ENCODE measurements at places on chromosomes 16 and 17.

GRCh38 chr17:8631554-8631877, 991 bp upstream of the MYH10 start:
- no peak for DNase-seq

GRCh38 chr17:76534831-76535732, 2.4 kb downstream of the CYGB start:
- no peak for DNase-seq

DNA sequence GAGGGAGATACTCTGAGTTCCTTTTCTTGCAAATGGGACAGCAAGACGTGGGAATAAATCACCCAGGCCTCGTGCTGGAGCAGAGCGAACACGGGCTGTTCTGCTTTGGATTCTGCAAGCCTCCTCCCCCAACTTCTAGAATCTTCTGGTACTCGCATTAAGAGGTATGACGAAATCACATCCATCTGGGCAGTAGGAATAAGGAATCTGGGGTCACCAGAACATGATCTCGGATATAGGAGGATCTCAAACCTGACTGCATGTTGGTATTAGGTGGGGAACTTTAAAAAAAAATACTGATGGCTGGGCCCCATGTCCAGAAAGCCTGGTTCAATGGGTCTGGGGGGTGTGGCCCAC, 49.8 kb upstream of the USP7 start:
- DNase-seq = no peak

DNA sequence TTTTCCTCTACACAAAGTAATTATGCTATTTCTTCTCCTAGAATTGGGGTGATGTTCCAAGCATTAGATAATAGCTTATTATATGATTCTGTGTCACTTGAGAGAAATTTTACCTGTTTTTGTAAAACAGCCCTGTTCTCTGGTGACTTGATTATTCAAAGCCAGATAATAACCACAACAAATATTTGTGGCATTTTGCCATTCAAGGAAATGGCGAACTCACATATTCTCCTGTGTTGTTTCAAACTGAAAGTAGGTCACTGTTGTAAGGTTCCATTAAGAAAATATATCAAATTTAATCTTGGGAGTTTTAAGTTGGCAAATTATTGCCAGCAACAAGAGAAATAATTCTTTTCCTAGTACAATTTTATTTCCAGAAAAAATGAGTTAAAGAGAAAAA, 124.8 kb downstream of the STXBP4 start:
- DNase-seq = no peak

DNA sequence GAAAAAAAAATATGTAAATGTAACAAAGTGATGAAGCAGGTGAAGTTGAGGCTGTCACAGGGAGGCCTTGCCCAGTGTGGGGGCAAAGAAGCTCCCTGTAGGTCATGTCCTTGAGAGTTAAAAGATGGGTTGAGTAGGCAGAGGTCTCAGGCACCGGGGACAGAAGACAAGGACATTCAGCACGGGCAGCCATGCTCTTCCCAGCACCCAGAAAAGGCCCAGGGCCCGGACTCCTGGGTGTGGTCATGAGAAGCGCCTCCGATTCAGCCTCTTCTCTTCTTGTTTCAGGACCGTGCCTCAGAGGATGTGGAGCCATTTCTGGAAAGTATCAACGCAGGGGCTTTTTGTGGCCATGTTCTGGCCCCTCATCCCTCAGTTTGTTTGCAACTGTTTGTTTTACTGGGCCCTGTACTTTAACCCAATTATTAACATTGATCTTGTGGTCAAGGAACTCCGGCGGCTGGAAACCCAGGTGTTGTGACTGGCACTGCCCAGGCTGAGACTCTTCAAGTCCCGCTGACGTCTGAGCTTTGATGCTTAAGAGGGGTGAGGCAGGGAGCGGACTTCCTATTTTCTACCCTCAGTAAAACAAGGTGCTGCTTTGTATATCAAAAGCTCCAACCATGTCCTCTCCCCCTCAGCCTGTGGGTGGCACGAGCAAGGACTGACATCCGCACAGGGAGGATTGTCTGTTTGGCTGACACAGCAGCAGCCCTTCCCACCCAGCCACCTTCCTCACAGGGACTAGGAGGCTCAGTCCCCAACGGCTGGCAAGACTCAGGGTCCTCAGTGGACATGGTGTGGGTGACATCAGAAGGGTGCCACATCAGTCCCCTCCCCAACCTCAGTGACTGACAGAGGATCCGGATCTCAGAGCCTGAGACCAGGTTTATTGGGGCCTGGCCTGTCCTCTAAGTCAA, 26.5 kb downstream of the PLA2G10 start:
- DNase-seq = no peak

DNA sequence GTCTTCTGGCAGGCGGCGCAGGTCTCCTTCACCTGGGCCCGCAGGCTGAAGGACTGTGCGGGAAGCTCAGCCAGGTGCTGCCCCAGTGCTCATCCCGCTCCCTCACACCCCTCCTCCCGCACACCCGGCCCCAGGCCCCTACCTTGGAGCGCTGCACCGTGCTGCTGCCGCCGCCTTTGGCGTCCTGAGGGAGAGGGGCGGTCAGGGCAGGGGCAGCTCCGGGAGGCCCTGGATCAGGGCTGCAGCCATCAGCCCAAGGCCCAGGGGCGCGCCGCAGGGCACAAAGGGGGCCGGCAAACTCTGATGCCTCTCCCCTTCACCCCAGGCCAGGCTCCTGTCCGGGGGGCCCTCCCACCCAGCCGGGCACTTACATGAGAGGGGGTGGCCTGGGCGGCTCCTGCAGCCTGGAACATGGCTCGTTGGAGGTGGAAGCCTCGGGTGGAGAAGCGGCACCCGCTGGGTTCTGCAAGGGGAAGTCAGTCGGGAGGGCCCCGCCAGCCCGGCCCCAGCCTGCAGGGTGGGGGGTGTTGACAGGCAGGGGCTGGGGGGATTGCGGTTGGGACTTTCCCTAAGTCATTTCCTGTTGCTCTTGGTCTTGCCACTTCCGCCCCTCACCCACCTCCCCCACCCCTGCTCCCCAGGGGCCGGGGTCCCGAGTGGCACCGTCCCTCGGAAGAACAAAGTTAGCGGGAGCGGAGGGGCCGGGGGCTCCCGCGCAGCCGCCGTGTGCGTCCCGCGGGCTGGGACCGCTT, 863 bp downstream of the LIMD2 start:
- no peak for DNase-seq

DNA sequence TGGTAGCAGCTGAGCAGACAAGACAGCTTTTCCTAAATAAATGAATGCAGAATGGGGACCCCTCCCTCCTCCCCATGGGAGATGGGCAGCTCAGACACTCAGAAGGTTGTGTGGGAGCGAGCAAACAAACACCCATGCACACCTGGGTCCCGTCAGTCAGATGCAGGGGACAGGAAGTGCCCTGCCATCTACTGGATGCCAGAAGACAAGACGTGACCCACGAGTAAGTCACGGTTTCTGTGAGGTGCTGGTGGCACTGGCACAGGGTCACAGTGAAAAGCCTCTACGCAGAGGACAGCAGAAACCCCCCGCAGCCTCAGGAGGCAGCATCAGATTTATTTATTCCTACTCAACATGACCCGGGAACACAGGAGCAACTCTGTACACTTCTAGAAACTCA, 8.4 kb downstream of the HBQ1 start:
- DNase-seq = no peak

- DNase-seq = no peak
Measured at GRCh38 chr17:31733326-31733725, 125.7 kb downstream of the COPRS start.

DNA sequence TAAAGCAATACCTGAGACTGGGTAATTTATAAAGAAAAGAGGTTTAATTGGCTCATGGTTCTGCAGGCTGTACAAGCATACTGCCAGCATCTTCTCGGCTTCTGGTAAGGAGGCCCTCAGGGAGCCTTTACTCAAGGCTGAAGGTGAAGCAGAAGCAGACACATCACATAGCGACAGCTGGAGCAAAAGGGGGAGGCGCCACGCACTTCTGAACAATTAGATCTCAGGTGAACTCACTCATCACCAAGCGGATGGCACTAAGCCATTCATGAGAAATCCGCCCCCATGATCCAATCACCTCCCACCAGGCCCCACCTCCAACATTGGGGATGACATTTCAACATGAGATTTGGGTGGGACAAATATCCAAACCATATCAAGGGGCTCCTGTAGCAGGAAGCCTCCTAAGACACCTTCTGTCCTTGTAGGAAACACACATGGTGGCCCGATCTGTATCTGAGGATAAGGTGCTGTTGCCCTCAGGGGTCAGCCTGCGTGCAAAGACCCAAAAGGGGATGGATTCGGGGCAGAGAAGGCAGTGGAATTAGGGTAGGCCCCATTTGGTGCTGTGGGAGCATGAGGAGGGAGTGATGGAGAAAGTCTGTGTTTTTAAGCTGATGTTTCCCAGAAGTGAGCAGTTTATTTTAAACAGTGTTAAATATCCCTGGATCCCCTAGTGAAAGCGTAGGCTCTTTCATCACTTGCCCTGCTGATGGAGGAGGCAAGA, 23.0 kb downstream of the IL21R start:
- no peak for DNase-seq

DNA sequence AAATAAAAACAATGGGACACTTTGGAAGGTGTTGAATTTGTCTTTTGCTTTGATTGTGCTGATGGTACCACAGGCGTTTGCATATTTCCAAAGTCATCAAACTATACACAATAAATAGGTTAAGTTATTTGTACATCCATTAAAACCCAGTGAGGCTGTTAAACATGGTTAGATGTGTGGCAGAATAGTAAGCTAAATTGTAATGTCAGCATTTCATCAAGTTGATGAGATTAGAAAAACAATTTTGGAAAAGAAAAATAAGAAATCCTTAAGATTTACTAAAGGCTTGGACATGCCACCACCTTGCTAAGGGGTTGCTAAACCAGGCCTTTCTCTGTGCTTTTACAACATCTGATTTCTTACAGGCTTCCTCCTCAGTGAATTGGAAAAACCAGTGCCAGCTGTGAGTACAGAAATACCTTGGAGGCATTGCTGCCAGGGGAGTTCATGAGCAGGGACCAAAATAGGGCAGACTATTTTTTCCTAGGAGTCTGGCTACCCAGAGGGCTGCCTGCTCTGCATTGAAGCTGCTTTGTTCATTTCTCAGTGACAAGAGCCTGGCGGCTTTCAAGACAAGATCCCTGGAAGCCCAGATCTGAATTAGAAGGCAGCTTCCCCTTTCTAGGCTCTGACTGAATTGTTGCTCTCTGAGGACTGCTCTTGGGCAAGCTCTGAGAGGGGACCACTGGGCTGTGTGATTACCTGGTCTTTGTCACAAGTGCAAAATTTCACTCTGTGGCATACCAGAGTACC, 43.4 kb upstream of the CA10 start:
- no peak for DNase-seq

GRCh38 chr17:28667870-28668269, 5.9 kb downstream of the SUPT6H start:
- no peak for DNase-seq

- DNase-seq = no peak
Measured at GRCh38 chr17:78272181-78272913, 40.9 kb downstream of the TMEM235 start.

DNA sequence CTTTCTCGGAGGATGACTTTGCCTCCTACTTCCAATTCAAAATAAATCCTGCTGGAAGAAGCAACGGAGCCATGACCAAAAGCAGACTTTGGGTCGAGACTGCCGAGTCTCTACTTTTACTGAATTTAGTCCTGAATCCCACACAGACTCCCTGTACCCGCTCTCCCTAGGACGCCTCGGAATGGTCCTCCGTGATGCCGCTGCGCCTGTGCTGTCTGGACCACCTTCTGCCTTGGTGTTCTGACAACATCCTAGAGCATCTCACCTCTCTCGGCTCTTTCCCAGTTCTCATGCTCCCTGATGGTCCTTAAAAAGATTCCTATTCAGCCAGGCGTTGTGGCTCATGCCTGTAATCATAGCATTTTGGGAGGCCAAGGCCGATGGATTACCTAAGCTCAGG, 181.1 kb upstream of the HSBP1 start:
- DNase-seq = no peak

DNA sequence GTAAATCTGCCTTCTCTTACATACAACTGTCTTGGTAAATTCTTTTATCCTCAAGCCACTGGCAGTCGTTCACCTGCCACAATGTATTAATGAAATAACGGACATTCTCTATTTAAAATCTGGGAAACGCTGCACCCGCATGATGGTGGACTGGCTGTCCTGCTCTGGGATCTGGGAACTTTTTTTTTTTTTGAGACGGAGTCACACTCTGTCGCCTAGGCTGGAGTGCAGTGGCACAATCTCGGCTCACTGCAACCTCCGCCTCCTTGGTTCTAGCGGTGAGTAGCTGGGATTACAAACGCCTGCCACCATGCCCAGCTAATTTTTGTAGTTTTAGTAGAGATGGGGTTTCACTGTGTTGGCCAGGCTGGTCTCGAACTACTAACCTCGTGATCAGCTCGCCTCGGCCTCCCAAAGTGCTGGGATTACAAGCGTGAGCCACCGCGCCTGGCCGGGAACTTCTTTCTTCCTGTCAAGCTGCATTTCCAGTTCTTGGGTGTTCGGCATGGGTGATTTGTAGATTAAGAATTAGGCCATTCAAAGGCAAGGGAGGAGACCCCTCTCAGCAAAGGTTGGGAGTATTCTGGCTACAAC, 28.3 kb downstream of the PRDM7 start:
- DNase-seq = no peak

DNA sequence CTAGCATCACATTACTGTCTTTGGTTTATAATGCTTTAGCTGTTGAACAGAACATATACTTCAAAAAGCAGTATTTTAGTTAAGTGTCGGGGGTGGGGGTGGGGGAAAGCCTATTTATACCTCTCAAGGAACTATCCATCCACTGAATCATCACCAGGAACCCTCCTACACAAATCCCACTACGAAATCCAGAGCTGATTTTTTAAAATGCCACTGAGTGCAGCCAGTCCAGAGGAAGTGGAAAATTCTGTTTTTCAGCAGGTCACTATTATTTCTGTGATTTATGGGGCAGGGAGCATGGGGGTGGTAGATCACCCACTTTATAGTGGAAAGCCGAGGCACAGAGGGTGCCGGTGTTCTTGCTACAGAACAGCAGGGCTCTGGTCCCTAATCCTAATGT, 284.1 kb downstream of the SOX9 start:
- DNase-seq = no peak

DNA sequence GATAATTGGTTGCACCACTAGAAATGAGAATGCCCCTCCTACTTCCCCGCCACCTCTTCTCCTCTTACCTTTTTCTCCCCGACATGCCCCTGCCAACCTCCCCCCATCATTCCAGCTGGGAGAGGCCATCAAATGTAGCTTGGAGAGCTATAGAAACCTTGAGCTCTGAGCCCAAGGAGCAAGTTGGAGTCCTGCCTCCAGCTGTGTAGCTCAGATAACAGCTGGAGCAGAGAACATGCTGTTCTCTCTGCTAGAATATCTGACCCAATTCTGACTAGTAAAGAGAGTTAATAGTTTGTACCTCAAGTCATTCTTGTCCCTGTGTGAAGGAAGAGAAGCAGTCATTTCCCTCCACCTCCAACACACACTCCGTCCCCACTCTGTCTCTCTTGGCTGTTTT, 490.3 kb downstream of the MAF start:
- DNase-seq = no peak

- no peak for DNase-seq
Measured at GRCh38 chr17:42090964-42091790, 7.1 kb downstream of the ZNF385C start.
